ENCODE measurements at places on chromosomes 4 and X. TPM values are rescaled to one million over a fixed set of nuclear protein-coding genes. Genes with fewer than 3 reads are reported as not detected.

Gene SHOX
- total RNA-seq: not detected

Gene BLOC1S4
- total RNA-seq: 20.1 TPM

Gene SULT1E1
- not detected for total RNA-seq

Gene KLHL13
- 0.19 TPM for total RNA-seq

Gene STK32B
- not detected for total RNA-seq

Gene WDR17
- total RNA-seq: 2.1 TPM
